ENCODE measurements at places on chromosomes 6 and 20. TPM values are rescaled to one million over a fixed set of nuclear protein-coding genes. Genes with fewer than 3 reads are reported as not detected.

The CLPSL2 gene
- polyA plus RNA-seq: not detected

- DNase-seq: no peak
Measured at GRCh38 chr6:169445661-169446581, 192.3 kb upstream of the THBS2 start.

- DNase-seq: no peak
Measured at GRCh38 chr20:58286729-58287128, 22.8 kb upstream of the RAB22A start.

The MUC22 gene
- polyA plus RNA-seq: not detected

All from renal pelvis (tissue), 12 donors.